Anterior cingulate cortex (tissue), 58 donors: ENCODE measurements at places on chromosomes 1 and 21.

DNA sequence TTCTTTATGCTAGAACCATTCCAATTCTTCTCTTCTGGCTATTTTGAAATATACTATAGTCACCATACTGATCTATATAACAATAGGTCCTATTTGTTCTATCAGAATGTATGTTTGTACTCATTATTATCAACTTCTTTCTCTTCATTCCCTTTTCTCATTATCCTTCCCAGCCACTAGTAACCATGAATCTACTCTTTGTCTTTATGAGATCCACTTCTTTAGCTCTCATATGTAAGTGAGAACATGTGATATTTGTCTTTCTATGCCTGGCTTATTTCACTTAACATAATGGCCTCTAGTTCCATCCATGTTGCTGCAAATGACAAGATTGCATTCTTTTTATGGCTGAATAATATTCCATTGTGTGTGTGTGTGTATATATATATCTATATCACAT lies 31.7 kb upstream of the RC3H1 start:
- DNase-seq = no peak

- no peak for DNase-seq
These were observed 14.9 kb upstream of the CENPS start for GRCh38 chr1:10415211-10415930.

DNA sequence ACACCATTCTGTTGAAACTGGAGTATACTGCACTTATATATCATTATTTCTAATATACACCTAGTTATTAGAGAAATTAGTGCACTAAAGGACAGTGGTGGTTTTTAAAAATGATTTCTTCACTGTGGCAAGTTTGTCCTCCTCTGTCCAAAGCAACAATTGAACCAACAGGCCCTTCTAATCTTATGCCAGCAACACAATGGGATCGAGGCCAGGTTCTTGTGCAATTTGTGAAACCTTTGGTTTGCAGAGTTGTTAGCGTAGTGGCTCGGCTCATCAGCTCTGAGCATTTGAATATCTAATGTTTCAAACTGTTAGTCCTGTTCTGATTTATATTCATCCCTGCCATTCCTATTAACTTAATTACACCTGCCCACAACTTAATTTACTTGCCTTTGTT lies 9.9 kb upstream of the LRRC39 start:
- peak; percentile 24 for DNase-seq

DNA sequence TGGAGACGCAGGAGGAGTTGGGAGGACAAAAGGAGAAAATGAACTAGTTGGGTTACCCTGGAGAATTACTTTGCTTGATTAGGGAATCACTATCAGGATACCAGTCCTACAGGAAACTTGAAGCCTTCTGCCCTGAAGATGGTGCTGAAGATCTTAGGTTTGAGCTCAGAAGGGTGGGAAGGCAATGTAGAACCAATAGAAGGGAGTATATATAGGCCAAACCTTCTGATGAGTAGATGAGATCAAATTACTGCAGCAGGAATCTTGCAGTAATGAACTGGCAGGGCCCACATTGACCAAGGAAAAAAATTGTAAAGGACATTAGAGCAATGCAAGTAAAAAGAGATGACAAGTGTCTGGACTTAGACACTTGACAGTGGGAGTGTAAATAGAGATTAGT lies 116.3 kb upstream of the CACYBP start:
- DNase-seq = no peak

GRCh38 chr1:115113766-115114165 lies 24.5 kb upstream of the TSPAN2 start:
- DNase-seq = no peak

DNA sequence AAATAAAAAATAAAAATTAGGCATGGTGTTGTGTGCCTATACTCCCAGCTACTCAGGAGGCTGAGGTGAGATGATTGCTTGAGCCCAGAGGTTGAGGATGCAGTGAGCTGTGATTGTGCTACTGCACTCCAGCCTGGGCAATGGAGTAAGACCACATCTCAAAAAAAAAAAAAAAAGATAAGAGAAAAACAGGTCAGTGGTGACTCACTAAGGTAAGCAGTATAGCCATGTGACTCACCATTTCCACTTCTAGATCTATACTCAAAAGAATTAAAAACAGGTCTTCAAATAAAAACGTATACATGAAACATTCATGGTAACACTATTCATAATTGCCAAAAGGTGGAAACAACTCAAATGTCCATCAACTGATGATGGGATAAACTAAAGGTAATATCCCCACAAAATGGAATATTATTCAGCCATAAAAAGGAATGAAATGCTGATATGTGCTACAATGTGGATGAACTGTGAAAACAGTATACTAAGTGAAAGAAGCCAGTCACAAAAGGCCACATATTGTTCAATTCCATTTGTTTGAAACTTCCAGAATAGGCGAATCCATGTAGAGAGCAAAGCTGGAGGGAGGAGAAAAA lies 75.1 kb downstream of the ZNF281 start:
- DNase-seq = no peak

DNA sequence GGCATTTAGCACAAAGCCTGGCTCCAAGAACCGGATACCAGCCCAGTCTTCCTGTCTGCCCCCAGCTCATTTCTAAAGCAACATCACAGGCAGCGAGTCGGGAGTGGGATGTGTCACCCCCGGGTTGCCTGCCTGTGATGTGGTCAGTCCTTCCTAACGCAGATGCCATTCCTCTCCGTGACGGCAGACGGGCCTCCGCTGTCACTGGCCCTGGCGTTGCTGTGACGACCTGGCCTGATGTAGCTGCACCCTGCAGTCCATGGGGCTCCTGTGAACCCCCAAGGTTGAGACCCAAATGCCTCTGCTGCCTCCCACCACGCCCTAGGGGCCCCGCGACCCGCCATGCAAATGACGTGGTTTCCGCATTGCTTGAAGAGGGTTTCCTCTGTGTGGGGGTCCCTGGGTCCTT lies 12.3 kb downstream of the TNFRSF1B start:
- no peak for DNase-seq

DNA sequence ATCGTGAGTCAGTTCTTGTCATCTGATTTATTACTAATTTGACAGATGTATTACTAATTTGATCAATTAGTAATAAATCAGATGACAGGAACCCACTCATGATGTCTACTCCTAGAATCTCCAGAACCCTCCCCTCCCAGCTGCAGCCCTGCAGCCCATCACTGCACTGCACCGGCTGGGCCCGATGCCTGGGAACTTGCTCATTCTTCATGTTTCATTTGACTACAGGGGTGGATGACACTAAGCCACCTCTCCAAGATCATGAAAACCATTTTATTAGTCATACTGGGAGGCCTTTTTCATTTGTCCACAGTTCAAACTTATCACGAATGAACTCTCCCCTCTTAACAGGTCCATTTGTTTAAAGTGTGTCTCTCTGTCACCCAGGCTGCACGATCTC lies 41.0 kb downstream of the KCNH1 start:
- DNase-seq = no peak

- DNase-seq = no peak
These were observed 203.2 kb downstream of the RHOU start for GRCh38 chr1:228938537-228938901.

DNA sequence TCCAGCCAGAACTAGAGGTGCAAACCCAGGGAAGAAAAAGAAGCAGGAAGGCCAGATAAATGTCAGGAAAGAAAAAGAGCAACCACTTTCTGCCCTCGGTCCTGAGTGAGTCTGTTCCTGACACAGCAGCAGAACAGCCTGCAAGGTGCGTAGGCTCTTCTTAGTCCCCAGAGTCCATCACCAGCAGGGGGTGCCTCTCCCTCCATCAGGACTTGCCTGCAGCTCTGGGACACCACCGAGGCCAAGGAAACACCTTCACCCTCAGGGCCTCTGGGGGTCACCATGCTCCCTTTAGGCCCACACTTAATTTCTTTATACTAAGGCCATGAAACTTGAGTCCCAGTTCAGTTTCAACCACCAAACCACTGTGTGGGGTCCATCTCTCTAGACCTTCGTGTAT lies 43.7 kb upstream of the NFASC start:
- no peak for DNase-seq

- no peak for DNase-seq
These were observed 52.4 kb downstream of the DISP3 start for GRCh38 chr1:11531314-11531870.

- DNase-seq = no peak
These were observed 8.7 kb downstream of the TFF3 start for GRCh38 chr21:42306366-42307035.

DNA sequence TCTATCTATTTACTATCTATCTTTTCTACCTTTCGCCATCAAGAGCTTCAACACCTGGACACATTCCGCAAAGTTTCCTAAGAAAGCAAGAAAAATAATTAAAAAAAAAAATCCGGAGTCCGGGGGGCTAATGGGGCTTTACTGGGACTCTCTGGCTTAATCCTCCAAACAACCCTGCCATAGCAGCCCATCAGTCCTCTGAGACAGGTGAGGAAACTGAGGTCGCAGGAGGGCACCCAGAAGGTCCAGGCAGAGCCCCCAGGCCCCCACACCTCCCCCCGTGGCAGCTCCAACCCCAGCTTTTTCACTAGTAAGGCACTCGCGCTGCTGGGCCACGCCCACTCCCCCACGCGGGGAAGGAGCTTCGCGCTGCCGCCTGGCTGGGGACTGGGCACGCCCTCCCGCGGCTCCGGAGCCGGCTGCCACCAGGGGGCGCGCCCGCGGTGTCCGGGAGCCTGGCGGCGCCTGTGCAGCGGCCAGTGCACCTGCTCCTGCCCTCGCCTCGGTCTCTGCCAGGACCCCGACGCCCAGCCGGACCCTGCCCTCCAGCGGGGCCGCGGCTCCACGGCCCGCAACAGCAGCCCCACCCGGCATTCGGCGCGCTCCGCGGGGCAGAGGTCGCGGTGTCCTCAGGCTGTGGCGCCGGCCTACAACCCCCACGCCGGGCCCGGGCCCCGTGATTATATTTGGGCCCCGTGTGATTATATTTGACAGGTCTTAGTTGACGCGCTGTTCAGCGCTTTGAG lies 54.1 kb upstream of the SAMD11 start:
- DNase-seq = peak; percentile 6

- DNase-seq = no peak
These were observed 400 bp upstream of the COG2 start for GRCh38 chr1:230641900-230642262.

GRCh38 chr1:157646144-157646543 lies 48.3 kb upstream of the FCRL4 start:
- no peak for DNase-seq

DNA sequence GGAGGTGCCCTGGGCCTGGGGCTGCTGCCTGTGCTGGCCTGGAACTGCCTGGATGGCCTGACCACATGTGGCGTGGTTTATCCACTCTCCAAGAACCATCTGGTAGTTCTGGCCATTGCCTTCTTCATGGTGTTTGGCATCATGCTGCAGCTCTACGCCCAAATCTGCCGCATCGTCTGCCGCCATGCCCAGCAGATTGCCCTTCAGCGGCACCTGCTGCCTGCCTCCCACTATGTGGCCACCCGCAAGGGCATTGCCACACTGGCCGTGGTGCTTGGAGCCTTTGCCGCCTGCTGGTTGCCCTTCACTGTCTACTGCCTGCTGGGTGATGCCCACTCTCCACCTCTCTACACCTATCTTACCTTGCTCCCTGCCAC lies 1.8 kb downstream of the GPR3 start:
- DNase-seq = no peak

- DNase-seq = no peak
These were observed 159.8 kb downstream of the PEX14 start for GRCh38 chr1:10634428-10635084.

DNA sequence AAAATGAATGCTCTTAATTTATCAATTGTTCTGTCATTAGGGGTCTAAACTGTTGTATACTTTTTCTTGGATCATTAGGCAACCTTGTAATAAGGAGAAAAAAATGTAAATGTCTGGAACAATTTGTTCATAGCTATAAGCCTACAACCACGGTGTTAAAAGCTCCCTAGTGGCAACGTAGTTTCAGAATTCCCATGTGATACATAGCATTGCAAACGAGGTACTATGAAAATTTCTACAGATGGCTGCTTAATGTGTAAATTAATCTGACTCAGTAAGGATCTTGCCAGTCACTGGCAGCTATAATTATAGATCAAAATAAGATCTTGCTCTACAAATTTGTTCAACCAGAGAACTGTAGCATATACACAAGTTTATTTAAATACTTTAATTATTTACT lies 304.1 kb upstream of the ADGRL4 start:
- no peak for DNase-seq

- DNase-seq = no peak
These were observed 10.4 kb downstream of the DNAJC6 start for GRCh38 chr1:65319754-65320153.

DNA sequence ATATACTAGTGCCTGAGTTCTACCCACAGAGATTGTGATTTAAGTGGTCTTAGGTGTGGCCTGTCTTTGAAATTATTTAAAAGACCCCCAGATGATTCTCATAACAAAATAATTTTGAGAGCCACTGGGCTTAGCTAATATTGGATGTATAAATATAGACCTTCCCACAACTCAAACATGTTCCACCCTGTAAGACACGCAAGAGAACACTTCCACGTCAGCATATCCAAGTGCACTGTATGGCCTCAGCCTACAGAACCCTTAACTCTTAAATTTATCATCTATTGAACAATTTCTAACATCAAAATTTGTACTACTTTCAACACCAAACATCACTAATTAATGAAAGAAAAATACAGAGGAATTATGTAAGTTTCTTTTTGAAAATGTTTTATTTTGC lies 2.5 kb downstream of the FAM177B start:
- DNase-seq = no peak

DNA sequence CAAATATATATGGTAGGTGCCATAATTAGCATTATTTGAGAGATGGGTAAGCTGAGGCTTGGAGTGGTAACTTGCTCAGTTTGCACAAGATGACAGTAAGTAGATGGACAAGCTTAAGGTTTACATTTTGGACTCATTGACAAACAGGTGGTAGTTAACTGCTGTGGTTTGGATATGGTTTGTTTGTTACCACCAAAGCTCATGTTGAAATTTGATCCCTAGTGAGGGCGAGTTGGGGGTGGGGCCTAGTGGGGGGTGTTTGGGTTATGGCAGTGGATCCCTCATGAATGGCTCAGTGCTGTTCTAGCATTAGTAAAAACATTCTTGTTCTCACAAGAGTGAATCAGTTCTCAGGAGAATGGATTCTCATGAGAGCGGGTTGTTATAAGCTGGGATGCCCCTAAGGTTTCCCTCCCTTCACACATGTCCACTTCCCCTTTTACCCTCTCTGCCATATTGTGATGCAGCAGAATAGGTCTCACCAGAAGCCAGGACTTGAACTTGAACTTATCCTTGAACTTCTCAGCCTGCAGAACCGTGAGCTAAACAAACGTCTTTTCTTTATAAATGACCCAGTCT lies 6.6 kb upstream of the PRRX1 start:
- no peak for DNase-seq

DNA sequence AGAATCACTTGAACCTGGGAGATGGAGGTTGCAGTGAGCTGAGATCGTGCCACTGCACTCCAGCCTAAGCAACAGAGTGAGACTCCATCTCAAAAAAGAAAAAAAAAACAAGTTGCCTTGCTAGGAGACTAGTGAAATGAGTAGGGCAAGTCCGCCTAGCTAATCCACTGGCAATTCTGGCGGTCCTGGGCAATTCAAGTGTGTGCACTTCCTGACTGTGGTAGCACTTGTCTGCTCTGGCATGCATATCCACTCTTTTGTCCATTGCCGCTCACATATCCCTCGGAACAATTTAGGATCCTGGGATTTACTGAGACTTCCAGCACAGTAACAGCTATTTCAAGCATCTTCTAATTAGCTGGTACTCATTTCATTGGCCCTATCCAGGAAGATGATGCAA lies 426.3 kb upstream of the ADGRL2 start:
- DNase-seq = no peak
